ENCODE measurements at places on chromosomes 6 and 20. TPM values are rescaled to one million over a fixed set of nuclear protein-coding genes. Genes with fewer than 3 reads are reported as not detected.

DNA sequence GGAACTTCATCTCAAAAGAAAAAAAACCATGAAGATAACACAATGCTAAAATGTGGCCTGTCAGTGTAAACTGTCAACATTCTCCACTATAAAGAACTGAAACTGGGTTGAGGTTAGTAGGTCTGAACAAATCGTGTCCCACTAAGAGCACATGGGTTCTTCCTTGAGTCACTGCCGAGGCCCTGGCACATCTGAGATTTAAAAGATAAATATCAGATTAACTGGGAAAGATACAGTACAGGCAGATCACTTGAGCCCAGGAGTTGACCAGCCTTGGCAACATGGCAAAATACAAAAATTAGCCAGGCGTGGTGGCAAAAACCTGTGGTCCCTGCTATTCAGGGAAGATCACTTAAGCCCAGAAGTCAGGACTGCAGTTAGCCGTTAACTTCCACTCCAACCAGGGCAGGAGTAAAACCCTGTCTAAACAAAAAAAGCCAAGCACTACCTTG is 5.6 kb downstream of the EEF1A1 start:
- DNase-seq: no peak

DNA sequence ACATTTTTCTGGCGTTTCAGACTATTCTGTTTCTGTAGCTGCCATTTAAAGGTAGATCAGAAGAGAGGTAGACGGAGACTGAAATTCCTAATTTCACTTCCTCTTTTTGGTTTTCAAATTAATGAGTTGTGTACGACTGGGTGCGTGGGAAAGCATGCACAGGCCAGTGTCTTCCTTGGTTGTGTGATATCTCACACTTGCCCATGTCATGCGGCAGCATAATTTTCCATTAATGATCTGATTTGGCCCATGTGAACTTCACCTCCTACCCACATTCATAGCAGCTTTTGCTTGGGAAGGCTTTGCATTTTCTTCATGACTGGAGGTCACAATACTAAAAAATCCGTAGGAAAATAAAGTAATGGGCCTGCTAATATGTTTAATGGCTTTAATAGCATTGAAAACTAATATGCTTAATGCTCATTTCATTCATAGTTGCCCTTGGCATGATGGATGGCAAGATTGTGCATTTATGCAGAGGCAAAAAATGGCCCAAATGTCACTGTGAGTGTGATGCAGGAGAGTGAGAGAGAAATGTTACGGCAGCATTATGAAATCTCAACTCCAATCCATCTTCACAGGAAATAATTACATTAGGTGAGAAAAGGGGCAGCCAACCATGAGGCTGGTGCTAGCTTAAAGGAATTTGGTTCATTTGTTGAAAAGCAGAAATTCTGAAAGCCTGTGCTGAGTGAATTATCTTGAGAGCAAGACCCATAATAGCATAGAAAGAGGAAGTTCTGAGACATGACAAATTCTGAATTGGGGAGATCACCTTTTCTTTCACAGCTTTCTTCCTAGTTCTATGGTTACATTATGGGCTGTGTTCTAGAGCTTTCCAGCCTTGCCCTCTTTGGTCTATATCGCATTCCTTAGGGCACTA is 69.0 kb upstream of the UST start:
- DNase-seq: no peak

GRCh38 chr20:61567204-61567603 is 315.1 kb downstream of the CDH4 start:
- DNase-seq: no peak

- DNase-seq: no peak
These were observed 77.3 kb downstream of the TOX2 start for GRCh38 chr20:43991982-43992381.

DNA sequence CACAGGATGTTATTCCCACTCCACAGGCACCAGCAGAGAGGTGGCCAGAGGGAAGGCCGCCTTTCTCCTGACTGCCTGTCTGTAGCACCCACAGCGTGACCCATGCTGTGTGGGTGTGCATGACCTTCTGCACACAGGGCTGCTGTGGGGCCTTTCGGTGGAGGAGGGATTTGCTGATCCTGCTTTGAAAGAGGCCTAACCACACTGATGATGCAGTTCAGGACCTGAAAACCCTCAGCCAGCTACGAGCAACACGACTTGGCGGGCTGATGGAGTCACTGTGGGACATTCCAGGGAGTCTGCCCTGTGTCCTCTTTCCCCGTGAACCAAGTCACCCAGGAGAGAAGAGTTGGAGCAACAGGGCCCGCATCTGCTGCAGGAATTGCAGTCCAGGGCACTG is 49.1 kb downstream of the SYTL3 start:
- no peak for DNase-seq

DNA sequence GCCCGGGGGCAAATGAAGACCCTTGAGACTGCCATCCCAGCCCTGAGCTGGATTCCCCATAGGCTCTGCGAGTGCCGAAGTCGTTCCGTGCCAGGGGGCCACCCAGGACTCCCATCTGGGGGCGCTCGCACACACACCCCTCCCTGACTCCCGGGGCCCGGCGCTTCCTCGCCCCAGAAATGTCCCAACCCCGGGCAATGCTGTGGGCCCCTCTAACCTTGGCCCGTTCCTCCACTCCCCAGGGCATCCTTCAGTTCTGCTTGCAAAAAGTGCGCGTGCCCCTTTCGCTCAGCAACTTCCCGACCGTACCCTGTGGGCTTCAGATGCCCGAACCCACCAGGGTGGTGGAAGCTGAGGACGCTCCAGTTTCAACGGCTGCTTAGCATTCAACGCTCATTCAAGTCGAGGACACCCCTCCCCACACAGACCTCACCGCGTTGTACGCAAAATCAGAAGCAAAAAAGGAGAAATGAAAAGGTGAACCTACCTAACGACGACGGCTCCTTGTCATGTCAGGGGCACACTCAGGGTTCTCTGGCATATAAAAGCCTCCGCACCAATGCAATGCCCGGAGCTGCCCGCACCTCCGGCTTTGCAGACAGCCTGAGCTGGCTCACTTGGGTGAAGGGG is 25.3 kb downstream of the RIPOR2 start:
- DNase-seq: no peak

- no peak for DNase-seq
These were observed 159.9 kb downstream of the TFAP2B start for GRCh38 chr6:50978380-50979170.

Gene VSTM2L
- total RNA-seq: 201 TPM
